Esophagus muscularis mucosa (tissue), 4 donors: ENCODE measurements at places on chromosomes 7 and 10. TPM values are rescaled to one million over a fixed set of nuclear protein-coding genes. Genes with fewer than 3 reads are reported as not detected.

DNA sequence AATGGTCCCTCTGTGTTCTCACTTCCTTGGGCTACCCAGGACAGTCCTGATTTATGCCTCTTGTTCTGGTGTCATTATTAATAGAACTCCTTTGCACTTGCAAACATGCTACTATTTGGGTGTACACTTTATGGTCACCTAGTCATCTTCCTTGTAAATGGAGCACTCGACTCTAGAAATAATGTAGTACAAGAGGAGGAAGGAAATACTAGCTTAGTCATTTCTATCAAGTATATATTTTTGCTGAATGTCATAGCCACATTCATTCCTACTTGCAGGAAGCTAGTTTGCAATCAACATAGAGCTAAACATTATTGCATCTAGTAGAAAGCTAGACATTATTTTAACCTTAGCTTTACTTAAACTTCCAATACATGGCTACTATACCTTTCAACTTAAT, 335.3 kb downstream of the MAGI2 start:
- no peak overlapping the region for H3K27ac ChIP-seq
- H3K27me3 ChIP-seq, result no peaks in the 10 kb centered on the region
- no peak overlapping the region for H3K4me3 ChIP-seq
- no peaks in the 10 kb centered on the region for H3K36me3 ChIP-seq

- no peaks in the 10 kb centered on the region for H3K27me3 ChIP-seq
- DNase-seq, result no peak
- H3K36me3 ChIP-seq, result no peaks in the 10 kb centered on the region
- no peak overlapping the region for H3K4me3 ChIP-seq
- no peaks in the 10 kb centered on the region for H3K4me1 ChIP-seq
- no peak overlapping the region for H3K27ac ChIP-seq
Observed at GRCh38 chr10:128028508-128029289, 97.5 kb downstream of the MKI67 start.

MAT1A gene
- not detected for total RNA-seq

GRCh38 chr10:51860257-51860656, 160.9 kb upstream of the CSTF2T start:
- H3K36me3 ChIP-seq, result no peaks in the 10 kb centered on the region
- DNase-seq, result no peak
- H3K4me1 ChIP-seq, result peaks cover 6% of the 10 kb centered on the region

DNA sequence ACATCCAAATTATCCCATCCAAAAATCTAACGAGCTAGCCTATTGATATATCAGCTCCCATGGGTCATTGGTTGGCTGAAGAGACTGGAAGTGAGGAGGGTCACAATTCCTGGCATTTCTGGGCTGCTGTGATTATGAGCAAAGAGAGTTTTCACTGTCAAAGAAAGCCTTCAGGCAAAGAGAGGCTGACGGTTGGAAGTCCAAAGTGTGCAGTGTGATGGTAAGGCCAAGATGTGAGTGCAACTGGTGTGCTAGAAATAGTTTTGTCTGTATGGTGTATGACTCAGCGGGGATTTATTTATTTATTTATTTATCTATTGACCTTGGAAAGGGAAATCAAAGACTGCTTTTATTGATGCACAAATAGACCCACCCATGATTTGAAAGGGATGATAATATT, 75.0 kb downstream of the AASS start:
- no peak overlapping the region for H3K27ac ChIP-seq
- no peak for DNase-seq
- no peaks in the 10 kb centered on the region for H3K4me1 ChIP-seq

TAF5 gene
- total RNA-seq, result 5.2 TPM

KIAA1217 gene
- total RNA-seq, result 12.9 TPM

- no peak overlapping the region for H3K27ac ChIP-seq
- peaks cover 10% of the 10 kb centered on the region for H3K4me1 ChIP-seq
- no peaks in the 10 kb centered on the region for H3K36me3 ChIP-seq
- no peaks in the 10 kb centered on the region for H3K27me3 ChIP-seq
- peak; percentile 75 for DNase-seq
Observed at GRCh38 chr10:78898341-78899097, 170.2 kb upstream of the ZMIZ1 start.

FOXI2 gene
- 0.13 TPM for total RNA-seq

- H3K27ac ChIP-seq, result no peak overlapping the region
- H3K27me3 ChIP-seq, result no peaks in the 10 kb centered on the region
- no peak for DNase-seq
- H3K4me3 ChIP-seq, result no peak overlapping the region
- H3K36me3 ChIP-seq, result no peaks in the 10 kb centered on the region
Observed at GRCh38 chr7:36023033-36023560, 130.0 kb upstream of the EEPD1 start.

DNA sequence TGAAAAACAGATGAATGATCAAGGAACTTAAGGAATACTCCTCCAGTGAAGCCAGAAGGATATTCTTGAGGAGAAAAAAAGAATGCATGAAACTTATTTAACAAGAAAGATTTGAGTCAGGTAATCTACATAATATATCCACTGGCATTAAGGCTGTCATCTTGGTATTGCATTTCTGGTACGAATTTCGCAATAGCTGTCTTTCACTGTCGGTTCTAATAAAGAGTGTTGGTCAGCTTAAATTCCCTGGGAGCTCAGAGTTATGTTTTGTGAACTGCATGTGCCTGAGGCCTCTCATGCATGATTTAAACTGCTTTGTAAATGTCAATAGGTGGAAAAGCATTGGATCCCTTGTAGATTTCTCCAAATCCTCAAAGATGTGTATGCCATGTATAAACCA, 565.3 kb upstream of the GALNT17 start:
- H3K4me1 ChIP-seq, result peaks cover 13% of the 10 kb centered on the region
- H3K27me3 ChIP-seq, result no peaks in the 10 kb centered on the region
- H3K36me3 ChIP-seq, result no peaks in the 10 kb centered on the region
- no peak overlapping the region for H3K27ac ChIP-seq
- H3K4me3 ChIP-seq, result no peak overlapping the region

NPY4R2 gene
- total RNA-seq, result not detected

DNA sequence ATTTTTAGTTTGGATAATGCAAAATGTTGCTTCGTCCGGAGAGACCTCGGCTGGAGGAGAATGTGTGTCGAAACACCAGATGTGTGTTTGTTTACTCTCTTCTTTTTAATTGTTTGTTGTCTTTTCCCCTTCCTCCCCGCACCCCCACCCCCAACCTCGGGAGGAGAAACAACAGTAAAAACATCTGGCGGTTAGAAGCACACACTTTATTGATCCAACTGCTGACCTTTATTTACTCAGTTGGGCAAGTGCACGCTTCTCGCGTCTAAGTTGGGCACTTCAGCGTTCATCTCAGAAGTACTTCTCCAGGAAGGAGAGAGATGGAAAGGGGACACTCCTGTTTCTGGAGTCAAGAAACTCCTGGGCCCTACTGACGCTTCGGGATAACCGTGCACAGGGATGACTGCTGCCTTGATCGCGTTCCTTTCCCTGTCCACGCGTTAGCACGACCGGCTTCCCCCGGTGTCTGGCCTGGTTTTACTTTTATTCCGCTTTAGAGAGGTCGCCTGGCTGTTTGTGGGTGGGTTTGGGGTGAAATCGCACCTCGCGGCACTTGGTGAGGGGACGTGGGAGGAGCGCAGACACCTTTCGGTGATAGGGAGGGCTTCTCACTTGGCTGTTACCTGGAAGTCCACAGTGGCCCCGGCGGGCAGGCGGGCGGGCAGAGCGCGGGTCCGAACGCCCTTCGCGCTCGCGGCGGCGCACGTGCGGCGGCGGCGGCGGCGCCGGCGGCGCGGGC, 168.3 kb upstream of the PPP1R3A start:
- H3K27ac ChIP-seq, result peak overlapping the region; percentile 97
- no peak for DNase-seq
- H3K4me1 ChIP-seq, result peaks cover 56% of the 10 kb centered on the region
- peak overlapping the region; percentile 83 for H3K4me3 ChIP-seq
- H3K36me3 ChIP-seq, result no peaks in the 10 kb centered on the region

NUTM2B gene
- total RNA-seq, result 0.34 TPM

DNA sequence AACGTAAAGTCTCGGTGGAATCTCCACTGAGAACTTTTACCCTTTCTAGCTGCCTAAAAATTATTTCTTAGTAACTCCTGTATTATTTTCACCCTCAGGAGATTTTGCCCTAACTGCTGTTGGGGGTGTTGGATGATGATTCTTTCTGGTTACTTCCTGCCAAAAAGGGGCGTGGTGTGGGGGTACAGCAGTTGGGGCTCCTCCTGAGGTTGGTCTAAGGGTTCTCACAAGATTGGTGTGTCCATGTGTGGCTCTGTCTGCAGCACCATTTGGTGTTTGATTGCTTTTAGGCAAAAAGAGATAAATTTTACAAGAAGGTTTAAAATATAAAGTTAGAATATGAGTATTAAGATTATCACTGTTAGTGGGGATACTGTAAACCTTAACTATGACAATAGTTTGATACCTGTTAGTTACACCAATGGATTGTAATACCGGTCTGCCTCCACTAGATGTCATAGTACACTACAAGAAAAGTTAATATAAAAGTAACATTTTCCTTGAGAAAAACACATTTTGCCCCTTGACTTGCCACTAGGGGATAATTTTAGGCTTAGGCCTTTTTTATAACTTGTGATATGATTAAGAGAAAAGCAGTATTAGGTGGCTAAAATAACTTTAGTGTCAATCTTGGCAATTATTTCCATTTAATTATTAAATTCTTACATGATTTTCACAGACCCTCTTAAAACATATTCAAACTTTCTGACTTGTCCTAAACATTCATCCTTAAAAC, 928.7 kb downstream of the IPMK start:
- no peaks in the 10 kb centered on the region for H3K36me3 ChIP-seq

DNAJC9 gene
- total RNA-seq, result 9.3 TPM

POLR1F gene
- total RNA-seq, result 18.7 TPM

GRCh38 chr10:51617576-51618235, 81.7 kb downstream of the CSTF2T start:
- DNase-seq, result no peak
- H3K4me1 ChIP-seq, result no peaks in the 10 kb centered on the region
- no peaks in the 10 kb centered on the region for H3K27me3 ChIP-seq
- H3K4me3 ChIP-seq, result no peak overlapping the region
- no peaks in the 10 kb centered on the region for H3K36me3 ChIP-seq

GRCh38 chr7:16079723-16080122, 341.6 kb downstream of the CRPPA start:
- DNase-seq, result no peak
- H3K4me1 ChIP-seq, result peaks cover 5% of the 10 kb centered on the region
- no peak overlapping the region for H3K4me3 ChIP-seq
- H3K27me3 ChIP-seq, result no peaks in the 10 kb centered on the region

HMX2 gene
- not detected for total RNA-seq

OR6B1 gene
- total RNA-seq, result not detected
